ENCODE measurements at places on chromosomes 5 and 9. TPM values are rescaled to one million over a fixed set of nuclear protein-coding genes. Genes with fewer than 3 reads are reported as not detected.

- no peaks in the 10 kb centered on the region for H3K36me3 ChIP-seq
- no peak overlapping the region for H3K4me3 ChIP-seq
- H3K4me1 ChIP-seq = no peaks in the 10 kb centered on the region
- DNase-seq = no peak
- H3K27me3 ChIP-seq = no peaks in the 10 kb centered on the region
Measured at GRCh38 chr5:89967771-89968444, 441.6 kb downstream of the CETN3 start.

DNA sequence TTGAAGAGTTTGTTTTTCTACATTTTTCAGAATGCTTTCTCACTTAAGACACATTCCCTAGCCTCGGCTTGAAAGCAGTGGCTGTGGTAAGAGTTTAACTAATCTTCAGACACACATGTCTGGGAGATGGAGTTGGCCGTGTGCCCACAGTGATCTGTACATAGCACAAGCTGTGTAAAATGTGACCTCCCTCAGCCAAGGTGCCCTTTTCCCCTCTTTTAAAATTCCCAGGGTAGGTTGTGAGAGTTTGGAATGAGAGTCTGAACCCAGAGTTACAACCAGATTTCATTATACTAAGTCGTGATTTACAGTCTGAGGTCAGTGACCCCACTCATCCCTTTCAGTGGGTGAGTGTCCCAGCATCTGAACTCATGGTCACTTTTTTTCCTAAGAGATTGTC lies 230.4 kb downstream of the DOCK8 start:
- peaks cover 55% of the 10 kb centered on the region for H3K36me3 ChIP-seq
- H3K27ac ChIP-seq = peak overlapping the region; percentile 27
- no peak for DNase-seq
- H3K4me3 ChIP-seq = no peak overlapping the region
- no peaks in the 10 kb centered on the region for H3K27me3 ChIP-seq

- no peak overlapping the region for H3K27ac ChIP-seq
- H3K36me3 ChIP-seq = no peaks in the 10 kb centered on the region
- H3K4me1 ChIP-seq = peaks cover 20% of the 10 kb centered on the region
- H3K27me3 ChIP-seq = no peaks in the 10 kb centered on the region
Measured at GRCh38 chr5:138949988-138950387, 74.9 kb upstream of the LRRTM2 start.

GRCh38 chr5:143059976-143060765 lies 290.0 kb downstream of the ARHGAP26 start:
- no peaks in the 10 kb centered on the region for H3K27me3 ChIP-seq
- peaks cover 37% of the 10 kb centered on the region for H3K4me1 ChIP-seq
- H3K4me3 ChIP-seq = no peak overlapping the region
- no peak for DNase-seq

- peaks cover 4% of the 10 kb centered on the region for H3K27me3 ChIP-seq
- no peak overlapping the region for H3K4me3 ChIP-seq
- no peaks in the 10 kb centered on the region for H3K4me1 ChIP-seq
Measured at GRCh38 chr5:59446356-59446755, 447.2 kb downstream of the PDE4D start.

GRCh38 chr5:149370878-149371277 lies 8.2 kb downstream of the IL17B start:
- no peak for DNase-seq
- H3K4me3 ChIP-seq = no peak overlapping the region
- peaks cover 11% of the 10 kb centered on the region for H3K36me3 ChIP-seq
- H3K27me3 ChIP-seq = no peaks in the 10 kb centered on the region
- H3K27ac ChIP-seq = no peak overlapping the region

Gene GARIN3
- 0.82 TPM for total RNA-seq
